HuH-7.5 (cell line): ENCODE measurements at places on chromosomes 5 and 9.

DNA sequence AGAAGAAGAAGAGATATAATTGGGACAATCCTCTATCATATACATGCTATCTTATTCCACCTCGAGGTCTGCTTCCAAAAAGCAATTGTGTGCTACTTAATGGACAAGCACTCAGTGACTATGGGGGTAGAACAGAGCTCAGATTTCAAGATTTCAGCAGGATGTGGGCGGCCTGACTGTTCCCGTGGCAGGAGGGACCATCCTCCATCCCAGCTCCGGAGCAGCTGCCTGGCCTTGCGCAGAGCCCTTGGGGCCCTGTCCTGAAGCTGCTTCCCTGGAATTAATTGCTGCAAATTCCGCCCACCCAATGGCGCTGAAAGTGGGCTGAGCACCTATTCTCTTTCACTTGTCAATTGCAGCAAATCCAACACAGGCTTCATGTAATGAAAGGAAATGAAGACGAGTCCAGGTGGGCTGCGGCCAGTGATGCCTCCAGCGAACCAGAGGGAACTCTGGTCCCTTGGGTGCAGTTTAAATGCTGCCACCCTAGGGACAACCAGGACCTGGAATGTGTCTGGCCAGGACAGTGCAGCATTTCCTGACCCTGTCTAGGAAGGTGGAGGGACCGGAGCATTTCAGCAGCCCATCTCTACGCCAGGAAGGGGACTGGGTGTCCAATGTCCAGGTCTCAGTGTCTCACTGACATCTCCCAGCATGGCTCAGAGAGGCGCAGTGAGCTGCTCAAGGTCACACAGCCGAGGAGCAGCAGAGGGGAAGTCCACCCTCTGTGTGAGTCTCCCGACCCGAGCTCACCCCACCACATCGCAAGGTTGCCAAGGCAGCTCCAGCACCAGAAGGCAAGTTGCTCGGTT, 50.5 kb upstream of the FCN1 start:
- DNase-seq, result no peak

DNA sequence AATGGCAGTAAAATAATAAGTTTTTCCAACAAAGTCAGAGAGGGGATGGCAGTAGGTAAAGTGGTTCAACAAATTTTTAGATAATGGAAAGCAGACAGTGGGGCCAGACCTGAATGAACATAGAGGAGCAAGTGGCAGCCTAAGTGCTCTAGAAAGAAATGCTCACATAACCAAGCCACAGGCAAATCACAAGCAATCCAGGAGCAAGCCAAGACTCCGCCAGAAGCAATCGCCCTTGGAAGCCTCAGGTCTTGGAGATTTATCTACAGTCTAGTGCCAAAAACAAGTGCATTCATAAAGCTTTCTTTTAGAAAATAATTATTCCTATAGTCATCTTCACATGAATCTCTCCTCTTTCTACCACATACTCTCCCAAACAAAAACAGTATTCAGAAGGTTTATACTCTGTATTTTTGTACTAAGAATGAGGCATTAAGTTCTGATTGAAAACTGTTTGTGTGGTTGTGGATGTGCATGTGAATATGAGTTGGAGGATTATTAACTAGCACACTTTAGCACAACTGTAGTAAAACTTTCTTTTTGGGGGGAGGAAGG, 375.5 kb downstream of the CDH9 start:
- DNase-seq, result no peak

GRCh38 chr5:137796279-137796678, 42.1 kb upstream of the HNRNPA0 start:
- no peak for DNase-seq

DNA sequence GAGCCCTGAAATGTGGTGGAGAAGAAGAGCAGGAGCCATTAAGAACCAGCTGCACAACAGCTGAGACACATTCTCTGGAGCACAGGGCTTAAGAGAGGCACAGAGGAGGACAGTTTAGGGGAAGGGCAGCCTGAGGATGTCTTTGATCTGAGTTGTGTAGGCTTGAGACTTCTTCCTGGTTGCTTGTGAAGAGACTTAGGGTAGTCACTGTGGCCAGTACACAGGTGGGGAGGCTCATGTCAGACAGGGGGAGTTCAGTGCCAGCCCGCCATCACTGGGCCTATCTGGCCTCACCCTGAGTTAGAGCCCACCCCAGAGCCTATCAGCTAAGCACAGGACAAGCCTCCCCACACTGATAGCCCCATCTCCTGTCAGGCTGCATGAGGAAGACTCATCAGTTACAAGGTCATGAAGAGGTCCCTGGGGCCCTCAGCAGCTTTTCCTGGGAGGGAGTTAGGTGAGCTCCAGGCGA, 19.8 kb downstream of the SLC22A4 start:
- DNase-seq, result no peak

DNA sequence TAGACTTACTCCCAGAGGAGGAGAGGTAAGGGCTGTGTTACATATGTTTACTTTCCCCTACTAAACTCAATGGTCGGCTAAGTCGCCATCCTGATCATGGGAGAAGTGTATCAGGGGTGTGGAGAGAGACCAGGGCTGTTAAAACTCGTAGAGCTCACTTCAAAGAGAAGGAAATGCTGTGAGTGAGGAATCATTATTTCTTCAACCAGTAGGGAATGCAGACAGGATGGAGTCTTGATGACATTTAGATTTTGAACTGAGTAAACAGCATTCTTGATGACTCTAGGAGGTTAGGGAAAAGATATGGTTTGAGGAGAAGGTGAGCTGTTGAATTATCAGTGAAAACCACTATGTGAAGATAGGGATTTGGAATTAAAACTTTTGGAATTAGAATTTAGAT, 17.3 kb downstream of the RECK start:
- DNase-seq, result no peak

- peak; percentile 18 for DNase-seq
These were observed 438 bp downstream of the NSUN2 start for GRCh38 chr5:6632324-6632887.

DNA sequence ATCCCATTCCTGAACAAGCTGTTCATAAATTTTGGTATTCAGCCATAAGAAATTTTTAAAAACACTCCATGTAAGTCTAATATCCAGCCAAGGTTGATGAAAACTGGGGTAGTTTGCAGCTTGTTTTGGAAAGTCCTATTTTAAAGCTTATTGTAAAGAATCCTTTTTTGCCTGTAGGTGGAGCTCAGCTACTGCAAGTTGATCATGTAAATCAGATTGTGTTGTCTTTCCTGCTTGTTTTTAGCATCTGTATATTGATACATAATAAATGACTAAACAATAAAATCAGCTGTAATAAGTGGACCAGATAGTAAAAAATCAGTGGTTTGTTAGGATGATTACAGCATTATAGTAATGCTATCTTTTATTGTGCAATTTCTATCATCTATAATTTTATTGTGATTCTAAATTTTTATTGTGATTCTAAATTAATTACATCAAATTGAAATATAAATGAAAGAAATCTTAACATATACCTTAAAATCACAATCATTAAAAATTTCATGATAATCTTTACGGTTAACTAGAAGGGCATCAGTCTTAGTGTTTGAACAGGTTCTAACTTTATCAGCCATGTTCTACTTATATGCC, 42.4 kb downstream of the CWC27 start:
- no peak for DNase-seq

GRCh38 chr5:54313311-54314270, 3.2 kb upstream of the ARL15 start:
- no peak for DNase-seq

DNA sequence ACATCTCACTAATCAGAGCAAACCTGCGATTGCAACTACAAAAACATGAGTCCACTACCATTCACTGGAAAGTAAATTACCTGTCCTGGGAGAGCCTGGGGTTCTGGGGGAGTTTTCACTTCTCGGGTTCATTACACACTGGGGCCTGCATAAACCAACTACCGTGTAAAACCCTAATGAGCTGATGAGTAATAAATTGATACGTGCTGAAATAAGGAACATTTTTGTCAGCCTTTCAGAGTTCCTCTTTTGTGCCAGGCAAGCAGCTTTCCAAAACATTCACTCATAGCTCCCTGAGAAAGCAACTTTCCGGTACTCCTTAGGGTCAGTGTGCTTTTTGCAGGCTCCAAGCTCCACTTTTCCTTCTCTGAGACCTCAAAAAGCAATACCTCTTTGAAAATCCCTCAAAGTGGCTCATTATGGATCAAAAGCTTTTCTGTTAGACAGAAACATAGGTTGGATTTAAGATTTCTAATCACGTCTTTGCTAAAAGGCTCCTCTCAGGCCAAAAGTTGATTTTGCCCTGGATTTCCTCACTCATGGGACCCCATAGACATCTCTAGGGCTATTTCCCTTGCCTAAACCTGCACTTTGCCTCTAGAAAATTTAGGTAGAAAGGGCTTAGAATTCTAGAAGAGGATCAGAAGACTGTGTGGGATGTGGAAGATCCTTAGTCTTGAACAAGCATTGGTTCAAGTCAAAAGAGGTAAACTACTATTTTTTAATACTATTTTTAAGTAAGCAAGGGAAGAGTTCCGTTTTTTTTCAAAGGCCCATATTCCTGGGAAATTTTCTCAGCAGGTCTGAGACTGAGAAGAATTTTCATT, 74.8 kb downstream of the ST8SIA4 start:
- no peak for DNase-seq

DNA sequence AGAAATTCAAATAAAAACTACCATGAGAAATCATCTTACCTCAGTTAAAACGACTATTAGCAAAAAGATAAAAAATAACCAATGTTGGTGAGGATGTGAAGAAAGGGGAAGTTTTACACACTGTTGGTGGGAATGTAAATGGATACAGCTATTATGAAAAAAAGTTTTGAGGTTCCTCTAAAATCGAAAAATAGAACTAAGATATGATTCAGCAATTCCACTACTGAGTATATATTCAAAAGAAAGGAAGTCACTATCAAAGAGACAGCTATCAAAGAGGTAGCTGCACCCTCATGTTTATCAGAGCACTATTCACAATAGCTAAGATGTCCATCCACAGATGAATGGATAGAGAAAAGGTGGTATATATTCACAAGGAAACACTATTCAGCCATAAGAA, 1888.4 kb downstream of the MAT2B start:
- DNase-seq, result no peak

GRCh38 chr9:71690063-71690688, 78.1 kb downstream of the CEMIP2 start:
- no peak for DNase-seq

GRCh38 chr5:23419115-23419514, 88.3 kb upstream of the PRDM9 start:
- DNase-seq, result peak; percentile 26

GRCh38 chr5:157670662-157671591, at the start of gene C5orf52:
TSS of gene C5orf52 (plus strand) at chr5:157671533. CDS start at chr5:157671615, 82 bp downstream.
- peak; percentile 15 for DNase-seq

- DNase-seq, result no peak
These were observed 31.6 kb downstream of the DTWD2 start for GRCh38 chr5:118956727-118957126.

GRCh38 chr5:175773534-175774070, 97.8 kb upstream of the CPLX2 start:
- no peak for DNase-seq

GRCh38 chr9:71901695-71902597, 9.0 kb downstream of the ABHD17B start:
- no peak for DNase-seq

GRCh38 chr5:53327811-53328334, 152.6 kb upstream of the FST start:
- no peak for DNase-seq

DNA sequence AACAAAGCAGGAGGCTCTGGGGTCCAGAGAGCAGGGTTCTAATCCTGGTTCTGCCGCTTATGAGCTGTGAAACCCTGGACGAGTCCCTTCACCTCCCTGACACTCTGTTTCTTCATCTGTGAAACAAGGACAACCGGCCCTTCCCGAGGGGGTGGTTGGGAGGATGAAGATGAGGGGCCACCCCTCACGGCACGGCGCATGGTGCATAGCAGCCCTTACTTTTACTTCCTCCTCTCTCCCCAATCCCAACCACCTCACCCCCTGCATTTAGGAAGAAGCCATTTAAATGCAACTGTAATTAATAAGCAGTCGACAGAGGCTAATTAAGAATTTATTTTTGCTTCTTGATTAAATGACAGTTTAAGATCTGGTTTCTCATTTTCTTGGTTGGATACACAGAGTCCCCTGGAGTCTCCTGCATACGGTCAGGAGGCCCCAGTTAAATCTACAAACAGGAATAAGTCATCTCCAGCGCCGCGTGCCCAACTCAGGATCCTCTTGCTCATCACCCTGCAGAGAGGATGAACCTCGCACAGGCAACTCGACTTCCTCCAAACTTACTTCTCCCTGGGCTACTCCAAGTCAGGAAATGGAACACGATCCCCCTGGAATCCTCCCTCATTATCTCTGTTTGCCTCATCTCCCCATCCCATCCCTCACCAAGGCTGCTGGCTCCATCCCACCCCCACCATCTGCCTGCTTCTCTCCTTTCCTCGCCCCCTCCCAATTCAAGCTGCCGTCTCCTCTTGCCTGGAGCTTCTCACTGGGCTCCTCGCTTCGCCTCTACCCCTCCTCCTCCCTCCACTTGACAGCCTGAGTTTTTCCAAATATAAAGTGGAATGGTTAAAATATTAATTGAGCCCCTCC, 95.9 kb downstream of the HRH2 start:
- no peak for DNase-seq

GRCh38 chr5:88837222-88837621, 45.8 kb downstream of the MEF2C start:
- DNase-seq, result no peak

DNA sequence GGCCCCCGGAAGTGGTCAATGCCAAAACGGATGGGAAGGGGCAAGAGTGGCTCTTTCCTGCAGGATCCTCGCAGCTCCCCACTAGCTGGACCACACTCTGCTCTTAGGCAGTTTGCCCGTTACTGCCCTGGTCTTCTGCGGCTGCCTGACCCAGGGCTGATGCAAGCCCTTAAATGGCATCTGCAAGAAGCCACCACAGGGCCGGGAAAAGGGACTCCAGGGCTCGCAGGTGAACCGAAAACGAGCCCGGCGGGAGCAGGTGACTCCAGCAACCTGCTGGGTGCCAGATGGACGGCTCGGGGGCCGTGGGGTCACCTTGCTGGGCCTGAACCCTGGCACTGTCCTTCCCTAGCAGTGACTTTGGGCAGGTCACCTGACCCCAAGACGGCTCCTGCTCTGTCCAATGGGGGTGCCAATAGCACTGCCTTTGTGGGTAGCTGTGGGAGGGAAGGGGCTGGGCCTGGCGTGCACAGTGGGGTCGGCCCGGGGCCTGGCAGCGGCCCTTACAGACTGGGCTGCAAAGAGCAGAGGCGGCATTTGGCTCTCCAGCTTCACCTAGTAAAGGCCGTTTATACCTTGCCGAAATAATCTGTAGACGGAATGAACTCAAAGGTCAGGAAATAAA, 1.3 kb downstream of the TMEM250 start:
- DNase-seq, result no peak

GRCh38 chr5:112684737-112685136, 52.9 kb upstream of the APC start:
- no peak for DNase-seq

DNA sequence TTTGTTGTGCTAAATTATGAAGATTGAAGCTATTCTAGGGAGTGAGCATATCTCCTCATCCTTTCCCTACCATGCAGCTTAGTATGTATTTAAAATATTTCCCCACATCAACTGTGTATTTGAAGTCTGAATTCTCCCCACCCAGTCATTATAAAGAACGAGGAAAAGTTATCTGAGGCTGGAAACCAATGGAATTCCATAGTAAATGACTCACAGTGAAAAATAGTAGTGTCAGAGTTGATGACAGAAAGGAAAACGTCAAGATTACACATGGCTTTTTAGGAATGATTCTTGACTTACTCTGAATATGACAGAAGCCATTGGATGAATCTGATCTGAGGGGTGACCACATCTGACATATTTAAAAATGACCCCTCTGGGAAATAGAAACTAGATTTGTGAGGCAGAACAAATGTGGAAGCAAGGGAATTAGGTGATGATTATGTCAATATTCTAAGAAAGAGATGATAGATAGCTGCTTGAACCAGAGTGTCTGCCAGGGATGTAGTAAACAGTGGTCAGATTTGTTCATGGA, 1768.9 kb upstream of the CDH9 start:
- no peak for DNase-seq
